ENCODE measurements at places on chromosomes 5 and 9.

GRCh38 chr9:11086561-11086960 lies 473.8 kb upstream of the PTPRD start:
- DNase-seq, result peak; percentile 27

GRCh38 chr9:13878241-13878711 lies 435.7 kb downstream of the NFIB start:
- DNase-seq, result no peak

- DNase-seq, result no peak
Measured at GRCh38 chr5:135861641-135862040, 27.2 kb downstream of the SLC25A48 start.

DNA sequence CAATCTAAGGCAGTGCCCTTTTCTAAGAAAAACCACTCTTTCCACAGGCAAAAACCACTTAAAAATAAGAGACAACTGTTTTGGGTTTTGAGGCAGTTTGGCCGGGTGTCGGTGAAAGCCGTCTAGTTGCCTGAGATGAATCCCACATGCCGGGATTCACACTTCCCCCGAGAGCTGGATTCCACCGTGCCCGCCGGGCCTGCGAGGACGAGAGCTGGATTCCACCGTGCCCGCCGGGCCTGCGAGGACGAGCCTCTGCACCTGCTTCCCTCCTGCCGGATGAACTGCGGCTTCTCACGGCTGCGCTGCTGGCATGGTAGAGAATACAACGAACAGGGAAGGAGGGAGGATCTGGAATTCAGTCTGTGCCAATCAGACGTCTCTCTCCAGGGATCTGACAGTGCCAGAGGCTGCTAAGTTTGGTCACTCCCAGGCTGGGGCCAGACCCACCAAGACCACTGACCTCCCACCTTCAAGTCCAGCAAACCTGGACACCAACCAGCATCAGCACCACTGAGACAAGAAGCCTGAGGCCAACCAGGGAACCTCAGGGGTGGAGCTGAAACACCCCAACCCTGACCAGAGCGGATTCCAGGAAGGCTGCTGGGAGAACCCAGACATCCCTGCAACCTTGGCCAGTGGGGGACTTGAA lies 23.0 kb downstream of the VAV2 start:
- no peak for DNase-seq

DNA sequence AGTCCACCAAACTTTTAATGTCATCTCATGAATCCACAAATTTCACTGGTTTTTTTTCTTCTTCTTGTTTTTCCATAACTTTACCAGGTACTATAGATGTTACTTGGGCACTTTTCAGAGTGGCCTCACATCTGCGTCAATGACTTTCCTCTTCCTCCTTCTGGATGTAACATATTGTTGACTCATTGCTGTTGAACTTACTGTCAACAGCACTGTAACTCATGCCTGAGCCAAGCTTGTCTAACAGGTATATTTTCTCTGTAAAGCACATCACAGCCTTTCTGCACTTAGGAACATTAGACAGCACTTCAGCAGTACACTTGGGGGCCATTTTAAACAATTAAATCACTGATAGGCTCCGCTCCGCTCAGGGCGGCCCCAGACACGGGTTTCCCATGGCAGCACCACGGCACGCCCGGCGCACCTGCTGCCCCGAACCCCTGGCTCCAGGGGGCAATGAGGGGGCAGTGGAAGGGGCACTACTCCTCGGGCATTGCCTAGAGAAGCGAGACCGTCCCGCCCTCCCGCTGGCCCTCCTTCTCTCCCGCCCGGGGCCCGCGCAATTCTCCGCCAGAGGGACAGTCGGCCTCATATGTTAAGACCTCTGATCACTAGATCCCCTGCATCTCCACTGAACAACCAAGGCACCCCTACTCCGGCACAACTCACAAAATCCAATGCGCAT lies 41.9 kb upstream of the SPATA31C2 start:
- no peak for DNase-seq

Data from Daoy (cell line).